ENCODE measurements at places on chromosomes 11 and 22.

GRCh38 chr11:82718821-82719220 lies 14.8 kb downstream of the FAM181B start:
- no peak for DNase-seq

DNA sequence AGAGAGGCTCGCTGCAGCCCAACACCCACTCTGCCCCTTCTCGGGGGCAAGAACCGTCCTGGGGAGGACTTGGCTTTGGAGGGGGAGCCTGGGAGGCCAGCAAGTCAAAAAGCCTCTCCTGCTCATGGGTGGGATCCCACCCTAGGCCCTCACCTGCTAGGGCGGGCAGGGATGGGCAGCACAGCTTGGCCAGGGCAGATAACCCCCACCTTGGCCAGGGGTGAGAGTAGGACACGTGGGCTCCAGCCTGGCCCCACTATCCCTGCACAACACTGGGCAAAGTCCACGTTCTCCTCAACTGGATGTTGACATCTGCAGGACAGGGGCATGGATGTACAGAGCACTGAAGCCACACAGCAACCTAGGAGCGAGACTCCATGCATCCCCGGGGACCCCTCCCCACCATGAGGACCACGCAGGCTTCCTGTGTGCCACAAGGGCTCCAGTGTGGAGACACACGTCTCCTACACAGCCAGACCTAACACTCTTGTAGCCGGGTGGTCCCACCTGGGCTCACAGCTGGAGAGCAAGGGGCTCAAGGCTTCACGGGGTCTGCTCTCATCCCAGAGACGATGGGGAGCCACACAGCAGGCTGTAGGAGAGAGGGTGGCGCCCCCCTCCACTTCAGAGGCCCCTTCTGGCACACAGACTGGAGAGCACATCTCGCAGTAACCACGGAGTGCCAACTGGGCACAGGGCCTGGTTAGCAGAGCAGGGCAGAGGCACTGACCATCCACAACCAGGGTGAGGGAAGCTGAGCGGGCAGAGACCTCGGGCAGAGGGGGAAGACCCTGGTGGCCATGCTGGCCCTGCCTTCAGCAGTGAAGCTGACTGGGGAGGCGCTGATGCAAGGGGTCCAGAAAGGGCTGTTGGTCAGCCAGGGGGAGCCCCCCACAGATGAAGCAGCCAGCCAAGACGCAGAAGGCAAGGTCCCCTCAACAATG lies 171.1 kb downstream of the CRYBB2 start:
- no peak for DNase-seq

DNA sequence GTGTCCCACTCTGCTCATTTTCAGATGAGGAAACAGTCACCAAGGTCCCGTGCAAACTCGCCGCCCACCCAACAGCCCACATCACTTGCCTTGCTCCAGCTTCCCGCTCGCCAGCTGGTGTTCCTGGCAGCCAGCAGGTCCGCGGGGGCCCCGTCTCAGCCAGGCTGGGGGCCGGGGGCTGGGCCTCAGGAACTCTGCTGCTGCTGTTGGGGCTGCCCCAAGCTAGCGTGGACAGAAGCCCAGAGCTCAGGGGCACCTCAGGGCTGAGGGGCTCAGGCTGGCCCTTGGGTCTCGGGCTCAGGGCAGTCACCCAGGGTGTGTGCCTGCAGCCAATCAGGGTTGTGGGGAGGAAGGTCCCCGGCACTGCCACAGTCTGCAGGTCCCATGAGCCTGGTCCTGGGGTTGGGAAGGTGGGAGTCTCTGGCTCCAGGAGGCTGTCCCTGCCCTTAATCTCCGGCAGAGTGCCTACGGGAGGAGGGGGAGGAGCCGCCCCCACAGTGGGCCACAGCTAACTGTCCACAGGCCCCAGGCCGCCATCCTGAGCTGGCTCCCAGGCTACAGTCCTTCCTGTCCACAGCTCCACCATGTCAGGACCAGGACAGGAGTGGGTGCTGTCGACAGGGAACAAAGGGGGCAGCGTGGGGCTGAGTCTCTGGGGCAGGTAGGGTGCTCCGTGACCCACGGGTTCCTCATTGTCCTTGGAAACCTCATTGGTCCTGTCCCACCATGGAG lies 65.2 kb downstream of the ARFGAP3 start:
- DNase-seq: no peak

GRCh38 chr11:2099516-2100349 lies 39.5 kb downstream of the IGF2 start:
- DNase-seq: no peak

DNA sequence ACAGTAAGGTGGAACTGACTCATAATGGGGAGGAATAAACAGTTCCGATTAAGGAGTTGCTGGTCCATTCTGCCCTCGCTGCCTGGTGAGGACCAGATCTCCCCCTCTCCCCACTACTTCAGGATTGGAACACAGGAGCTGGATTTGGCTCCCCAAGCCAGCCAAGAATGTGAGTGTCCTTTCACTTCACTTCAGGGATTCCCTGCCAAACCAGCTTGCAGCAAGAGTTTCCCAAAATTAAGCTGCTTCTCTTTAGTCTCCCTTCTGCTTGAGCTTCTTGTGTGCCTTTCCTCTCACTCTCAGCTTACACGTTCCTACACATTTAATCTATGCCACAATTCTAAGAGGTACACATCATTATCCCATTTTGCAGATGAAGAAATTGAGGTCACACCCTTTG lies 234.1 kb downstream of the BUD13 start:
- DNase-seq: no peak

DNA sequence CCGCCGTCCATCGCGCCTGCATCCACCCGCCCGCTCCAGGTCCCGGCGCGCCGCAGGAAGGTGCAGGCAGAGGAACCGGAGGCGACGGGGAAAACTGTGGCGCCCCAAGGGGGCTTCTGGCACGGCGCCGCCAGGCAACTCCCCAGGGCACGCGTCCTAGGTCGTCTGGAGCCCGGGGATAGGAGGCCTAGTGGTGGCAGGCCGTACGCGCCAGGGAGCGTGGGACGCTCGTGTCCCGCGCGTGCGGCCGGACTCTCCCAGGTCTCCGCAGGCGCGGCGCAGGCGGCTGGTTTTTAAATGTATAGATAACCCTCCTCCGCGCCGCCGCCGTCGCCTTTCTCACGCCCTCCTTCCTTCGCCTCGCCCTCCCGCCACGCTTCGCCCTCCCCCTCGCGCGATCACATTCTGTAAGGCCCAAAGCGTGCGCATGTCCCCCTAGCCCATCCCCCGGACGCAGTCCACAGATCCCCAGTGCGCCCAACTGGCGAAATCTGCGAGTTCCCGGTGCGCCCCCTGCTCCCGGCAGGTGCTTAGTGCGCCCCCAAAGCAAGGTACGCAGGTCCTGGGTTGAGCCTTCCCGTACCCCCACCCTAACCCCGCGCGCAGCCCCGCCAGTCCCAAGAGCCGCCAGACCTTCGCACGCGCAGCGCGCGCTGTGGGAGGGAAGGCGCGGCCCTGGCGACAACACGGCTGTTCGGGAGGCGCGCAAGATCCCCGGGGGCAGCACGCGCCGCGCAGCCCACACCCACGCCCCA lies at the start of gene ASCL2:
ASCL2 (minus strand) TSS at position 267 of the 755 bp plus-strand sequence; CDS start at position 11, 256 bp downstream.
- no peak for DNase-seq

- no peak for DNase-seq
Measured at GRCh38 chr22:17229991-17230630, 10.9 kb upstream of the ADA2 start.

DNA sequence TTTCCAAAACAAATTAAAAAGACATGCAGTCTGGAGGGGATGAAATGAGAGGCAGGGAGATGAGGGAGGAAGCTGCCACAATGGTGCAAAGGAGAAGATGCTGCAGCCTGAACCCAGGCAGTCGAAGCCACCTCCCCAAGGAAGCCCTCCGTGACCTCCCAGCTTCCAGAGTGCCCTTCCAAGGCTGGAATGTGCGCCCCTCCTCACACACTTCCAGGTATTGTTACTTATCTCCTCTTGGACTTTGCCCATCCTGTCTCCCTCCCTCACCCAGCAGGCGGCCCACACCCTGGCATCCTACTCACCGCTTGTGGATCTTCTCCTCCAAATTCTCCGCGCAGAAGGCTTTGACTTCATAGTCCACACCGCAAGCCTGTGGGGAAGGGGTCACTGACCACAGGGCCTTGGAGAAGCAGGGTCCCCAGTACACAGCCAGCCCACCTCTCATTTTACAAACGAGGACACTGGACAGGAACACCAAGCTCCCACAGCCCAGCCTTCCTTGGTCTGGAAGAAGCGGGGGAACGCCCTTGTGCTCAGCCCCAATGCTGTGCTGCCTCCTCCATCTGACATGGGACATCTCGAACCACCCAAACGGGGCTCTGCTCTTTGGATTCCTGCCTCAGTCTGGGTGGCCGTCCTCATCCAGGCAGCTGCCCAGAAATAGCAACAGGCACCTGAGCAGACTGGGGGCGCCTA lies 40.3 kb downstream of the TPBGL start:
- DNase-seq: no peak

DNA sequence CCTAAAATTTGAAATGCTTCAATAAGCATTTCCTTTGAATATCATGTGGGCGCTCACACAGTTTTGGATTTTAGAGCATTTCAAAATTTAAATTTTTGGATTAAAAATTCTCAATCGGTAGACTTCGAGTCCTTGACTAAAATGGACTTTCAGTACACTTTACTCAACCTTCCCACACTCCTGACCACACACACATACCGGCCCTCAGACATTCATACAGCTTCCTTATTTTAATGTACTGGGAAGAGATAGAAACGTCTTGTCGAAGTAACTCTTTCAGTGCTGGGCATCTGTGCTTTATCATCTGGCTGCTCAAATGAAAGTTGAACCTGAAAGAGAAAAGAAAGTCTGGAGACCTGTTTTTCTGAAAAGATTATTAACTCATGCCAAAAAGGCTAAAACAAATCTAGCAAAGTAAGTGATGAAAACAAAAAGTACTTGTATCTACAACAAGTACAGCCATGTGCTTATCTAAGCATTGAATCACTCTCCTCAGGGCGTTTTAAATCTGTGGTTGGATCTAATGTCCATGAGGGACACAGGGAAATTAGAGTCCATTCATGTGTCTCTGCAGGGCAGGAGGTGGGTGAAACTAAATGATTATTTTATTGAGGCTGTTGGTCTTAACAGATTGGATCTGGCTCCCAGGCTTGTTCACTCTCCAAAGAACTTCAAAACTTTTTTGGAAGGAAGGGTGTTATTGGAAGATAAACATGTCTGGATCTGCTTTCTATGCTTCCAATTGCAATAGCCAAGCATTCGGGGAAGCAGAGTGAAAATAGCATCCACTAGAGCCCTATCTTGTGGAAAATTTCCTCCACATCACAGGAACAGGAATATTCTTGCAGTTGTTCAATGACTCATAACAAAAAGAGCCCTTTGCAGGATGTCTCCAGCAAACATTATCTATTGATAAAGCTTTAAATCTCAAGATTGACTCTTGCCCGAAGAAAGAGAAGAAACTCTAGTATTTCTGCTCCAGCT lies 47.0 kb downstream of the CARD18 start:
- DNase-seq: no peak

- peak; percentile 1 for DNase-seq
Measured at GRCh38 chr11:1195682-1196515, 27.0 kb upstream of the MUC5B start.

GRCh38 chr22:43860831-43861230 lies 1.5 kb downstream of the SULT4A1 start:
- DNase-seq: no peak

GRCh38 chr22:45102896-45103420 lies 60.8 kb upstream of the NUP50 start:
- DNase-seq: no peak

- DNase-seq: no peak
Measured at GRCh38 chr22:37971475-37972434, 12.6 kb downstream of the SOX10 start.

DNA sequence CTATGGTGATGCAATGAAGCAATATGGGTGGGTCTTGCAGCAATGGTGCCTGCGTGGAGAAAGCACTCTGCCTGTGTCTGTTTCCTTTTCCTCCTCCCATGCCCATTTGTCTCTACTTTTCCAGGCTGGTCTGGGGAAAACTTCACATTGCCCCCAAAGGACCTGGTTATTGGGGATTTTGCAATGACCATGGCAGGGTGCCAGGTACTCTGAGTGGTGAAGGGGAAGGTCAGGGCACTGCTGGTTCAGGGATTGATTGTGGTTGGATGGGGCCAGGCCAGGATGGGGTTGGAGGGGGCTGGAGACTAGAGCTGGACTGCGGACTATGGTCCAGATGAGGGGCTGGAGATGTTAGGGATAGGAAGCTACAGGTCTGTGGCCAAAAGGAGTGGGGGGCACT lies 92.1 kb downstream of the INSC start:
- no peak for DNase-seq

DNA sequence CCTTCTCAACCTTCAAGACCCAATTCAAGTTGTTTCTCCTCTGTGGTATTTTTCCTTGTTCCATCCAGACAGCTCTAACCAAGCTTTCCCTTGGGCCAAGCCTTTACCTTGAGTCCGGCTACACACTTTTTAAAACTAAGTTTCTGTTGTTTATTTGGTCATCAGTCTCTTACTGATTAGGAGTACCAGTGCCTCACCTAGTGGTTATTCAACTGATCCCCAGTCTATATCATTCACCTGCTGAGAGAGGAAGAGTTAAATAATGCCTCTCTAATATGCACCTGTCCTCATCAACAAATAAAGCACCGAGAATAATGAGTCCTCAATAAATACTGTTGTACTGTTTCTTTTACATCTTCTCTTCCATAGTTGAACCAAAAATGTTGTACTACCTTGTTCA lies 160.8 kb downstream of the MSANTD4 start:
- DNase-seq: no peak

GRCh38 chr11:111555255-111555654 lies 14.7 kb downstream of the LAYN start:
- no peak for DNase-seq

DNA sequence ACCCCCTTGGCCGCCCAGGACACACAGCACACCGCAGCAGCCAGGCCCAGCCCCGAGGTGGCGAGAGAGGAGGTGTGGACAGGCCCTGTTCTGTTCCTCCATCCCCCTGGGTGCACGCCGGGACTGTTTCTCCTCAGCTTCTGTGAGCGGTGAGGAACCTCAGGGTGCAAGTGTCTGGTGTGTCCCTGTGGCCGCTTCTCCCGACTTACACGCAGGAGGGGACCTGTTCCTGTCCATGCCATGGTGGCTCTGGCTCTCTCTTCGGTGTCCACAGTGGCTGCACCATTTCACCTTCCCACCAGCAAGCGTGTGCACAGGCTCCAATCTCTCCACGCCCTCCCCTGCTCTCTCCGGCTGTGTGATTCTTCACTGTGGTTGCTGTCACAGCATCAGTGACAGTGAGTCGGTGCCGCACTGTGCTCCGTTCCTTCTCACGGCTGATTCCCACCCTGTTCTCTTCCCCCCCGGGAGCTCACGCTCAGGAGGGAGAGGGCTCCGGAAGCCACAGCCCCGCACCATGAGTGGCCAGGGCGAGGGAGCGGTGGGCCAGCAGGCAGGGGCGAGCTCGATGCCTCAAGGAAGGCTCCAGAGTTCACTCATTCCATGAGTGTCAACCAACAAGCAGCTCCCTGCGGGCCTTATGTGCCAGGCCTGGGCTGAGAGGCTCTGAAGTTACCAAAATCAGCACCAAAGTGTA lies 18.6 kb upstream of the WNT7B start:
- DNase-seq: no peak

DNA sequence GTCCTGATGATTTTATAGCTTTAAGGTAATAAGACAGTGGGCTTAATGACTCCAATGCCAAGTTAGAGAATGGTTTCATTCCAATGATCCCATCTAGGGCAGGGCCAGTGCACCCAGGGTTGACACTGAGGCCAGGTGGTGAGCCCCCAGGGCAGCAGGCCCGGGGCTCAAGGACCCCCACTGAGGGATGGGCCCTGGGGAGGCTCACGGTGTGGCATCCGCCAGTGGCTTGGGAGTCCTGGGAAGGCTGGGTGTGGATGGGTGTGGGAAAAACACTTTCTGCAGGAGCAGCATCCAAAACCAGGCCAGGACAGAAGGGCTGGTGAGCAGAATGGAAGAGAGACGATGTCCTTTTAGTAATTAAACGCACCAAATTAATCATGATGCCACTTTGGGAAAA lies 626.3 kb downstream of the TBC1D22A start:
- no peak for DNase-seq

GRCh38 chr22:42584364-42584940 lies 30.2 kb downstream of the POLDIP3 start:
- DNase-seq: no peak

All from GM06990 (cell line).